ENCODE measurements at places on chromosomes 3 and 15.

GRCh38 chr3:42084586-42084985 lies 6.6 kb upstream of the TRAK1 start:
- no peak for DNase-seq

DNA sequence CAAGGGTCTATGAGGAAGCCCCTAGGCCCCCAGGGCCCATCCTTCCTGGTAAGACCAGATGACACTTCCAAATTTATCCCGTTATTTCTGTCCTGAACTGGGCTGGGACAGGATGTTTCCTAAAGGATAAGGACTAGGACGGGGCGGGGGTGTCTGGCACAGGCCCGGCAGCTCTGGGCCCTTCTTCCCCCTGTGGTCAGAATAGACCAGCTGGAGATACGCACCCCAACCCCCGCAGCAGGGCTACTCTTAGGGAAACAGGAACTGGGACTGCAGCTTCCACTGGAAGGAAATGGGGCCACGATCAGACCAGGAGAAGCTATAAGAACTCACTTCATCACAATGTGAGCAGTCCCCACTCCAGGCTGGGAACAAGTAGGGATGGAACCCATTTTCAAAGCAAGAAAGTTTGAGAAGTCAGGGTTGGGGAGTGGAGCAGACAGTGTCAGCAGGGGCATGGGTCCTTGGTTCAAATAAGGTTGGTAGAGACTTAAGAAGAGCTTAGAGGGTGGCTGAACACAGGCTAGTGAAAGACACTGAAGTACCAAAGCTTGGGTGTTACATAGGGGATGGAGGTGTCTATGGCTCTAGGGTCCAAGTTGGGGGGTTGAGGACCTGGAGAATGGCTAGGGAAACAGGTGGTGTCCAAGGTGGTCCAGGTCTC lies 1.1 kb downstream of the NCKIPSD start:
- no peak for DNase-seq

- no peak for DNase-seq
Measured at GRCh38 chr3:128782282-128783146, 56.5 kb downstream of the RAB7A start.

DNA sequence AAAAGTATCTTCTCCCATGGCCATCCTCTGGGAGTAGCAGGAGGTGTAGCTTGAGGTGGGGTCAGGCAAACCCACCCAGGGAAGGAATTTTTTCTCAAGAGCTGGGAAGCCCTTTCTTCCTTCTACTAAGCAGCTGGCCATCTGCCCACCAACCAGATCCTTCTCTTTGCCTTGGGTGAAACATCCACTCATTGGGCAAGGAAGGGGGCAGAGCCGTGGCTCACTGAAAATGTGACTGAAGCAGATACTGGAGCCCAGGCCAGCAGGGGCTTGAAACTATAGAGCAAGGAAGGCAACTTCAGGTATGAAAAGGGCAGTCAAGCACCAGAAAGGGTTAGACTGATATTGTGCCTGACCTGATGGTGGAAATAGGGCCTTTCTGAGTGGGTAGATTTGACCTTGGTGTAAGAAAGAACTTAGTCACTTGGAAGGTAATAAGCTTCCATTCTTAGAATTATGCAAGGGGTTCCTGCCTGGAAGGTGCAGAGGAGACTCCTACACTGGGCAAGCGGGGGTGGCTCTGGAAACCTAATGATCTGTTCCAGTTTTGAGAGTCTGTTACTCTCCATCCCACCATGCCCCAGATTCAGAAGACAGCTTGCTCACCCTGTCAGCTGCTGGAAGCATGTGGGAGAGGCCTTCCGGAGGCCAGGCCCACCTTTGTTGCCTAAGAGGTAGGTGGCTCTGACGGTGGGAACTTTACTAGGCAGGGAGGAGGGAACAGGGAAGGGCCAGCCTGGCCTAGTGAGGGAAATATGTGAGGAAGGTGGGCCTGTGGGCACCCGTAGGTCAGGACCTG lies 22.0 kb upstream of the PLA2G4E start:
- no peak for DNase-seq

GRCh38 chr15:60589728-60590127 lies 110.8 kb upstream of the ICE2 start:
- DNase-seq, result no peak

DNA sequence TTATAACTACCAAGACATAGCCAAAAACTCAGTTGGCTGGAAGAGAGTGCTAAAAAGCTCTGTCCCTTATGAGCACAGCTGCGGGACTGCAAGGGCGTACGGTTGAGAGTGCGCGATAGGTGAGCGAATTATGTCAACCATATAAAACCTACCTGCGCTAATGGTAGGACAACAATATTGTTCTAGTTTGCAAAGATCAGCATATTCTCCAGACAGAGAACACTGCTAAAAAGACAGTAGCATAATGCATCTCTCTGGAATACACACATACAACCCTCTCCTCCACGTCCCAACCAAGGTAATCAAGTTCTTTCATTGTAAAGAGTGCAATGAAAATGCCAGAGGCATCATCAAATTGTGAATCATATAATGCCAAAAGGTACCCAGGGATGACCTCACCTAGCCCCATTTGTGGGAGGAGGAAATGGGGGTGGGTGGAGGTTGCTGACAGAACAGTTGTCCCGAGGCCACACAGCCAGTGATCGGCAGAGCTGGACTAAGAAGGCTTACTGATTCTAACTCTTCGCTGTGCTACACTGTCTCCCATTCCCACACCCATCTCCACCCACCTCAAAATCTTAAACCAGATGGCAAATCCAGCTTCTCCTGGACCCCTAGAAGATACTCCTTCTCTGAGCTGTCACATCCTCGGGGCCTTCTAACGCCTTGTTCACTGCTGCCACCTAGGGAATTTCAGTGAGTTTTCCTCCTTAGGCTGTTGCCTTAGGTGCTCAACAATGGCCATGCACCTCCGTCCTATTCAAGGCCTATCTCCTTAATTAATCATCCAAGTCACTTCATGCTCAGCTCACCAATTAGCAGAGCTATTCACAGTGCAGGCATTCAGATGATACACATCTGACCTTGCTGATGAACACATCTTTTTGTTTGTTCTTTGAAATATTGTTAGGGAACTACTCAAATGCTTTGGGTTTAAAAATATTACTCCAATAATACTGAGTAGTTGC lies 60.7 kb downstream of the RPL22L1 start:
- no peak for DNase-seq

GRCh38 chr3:111326144-111326995 lies 215.6 kb upstream of the CD96 start:
- no peak for DNase-seq

GRCh38 chr15:64895285-64896065 lies 16.2 kb upstream of the ANKDD1A start:
- DNase-seq, result no peak

DNA sequence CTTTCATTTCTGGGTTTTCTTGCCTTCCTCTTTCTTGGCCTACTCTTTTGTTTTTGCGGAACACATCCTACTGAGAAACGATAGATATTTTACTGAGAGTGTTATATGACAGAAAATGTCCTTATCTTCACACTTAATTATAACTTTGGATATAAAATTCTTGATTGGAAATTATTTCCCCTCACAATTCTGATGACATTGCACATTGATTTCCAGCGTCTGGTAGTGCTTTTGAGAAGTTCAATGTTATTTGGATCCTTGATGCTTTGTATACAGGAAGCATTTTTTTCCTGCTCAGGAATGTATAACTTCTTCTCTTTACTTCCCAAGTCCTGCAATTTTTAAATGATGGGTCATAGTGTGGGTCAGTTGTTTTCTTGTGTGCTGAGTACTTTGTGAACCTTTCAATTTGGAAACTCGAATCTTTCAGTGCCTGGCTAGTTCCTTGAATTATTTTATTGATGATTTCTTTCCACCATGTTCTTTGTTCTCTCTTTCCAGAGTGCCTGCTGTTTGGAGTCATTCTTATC lies 183.9 kb downstream of the PDCD6IP start:
- no peak for DNase-seq

DNA sequence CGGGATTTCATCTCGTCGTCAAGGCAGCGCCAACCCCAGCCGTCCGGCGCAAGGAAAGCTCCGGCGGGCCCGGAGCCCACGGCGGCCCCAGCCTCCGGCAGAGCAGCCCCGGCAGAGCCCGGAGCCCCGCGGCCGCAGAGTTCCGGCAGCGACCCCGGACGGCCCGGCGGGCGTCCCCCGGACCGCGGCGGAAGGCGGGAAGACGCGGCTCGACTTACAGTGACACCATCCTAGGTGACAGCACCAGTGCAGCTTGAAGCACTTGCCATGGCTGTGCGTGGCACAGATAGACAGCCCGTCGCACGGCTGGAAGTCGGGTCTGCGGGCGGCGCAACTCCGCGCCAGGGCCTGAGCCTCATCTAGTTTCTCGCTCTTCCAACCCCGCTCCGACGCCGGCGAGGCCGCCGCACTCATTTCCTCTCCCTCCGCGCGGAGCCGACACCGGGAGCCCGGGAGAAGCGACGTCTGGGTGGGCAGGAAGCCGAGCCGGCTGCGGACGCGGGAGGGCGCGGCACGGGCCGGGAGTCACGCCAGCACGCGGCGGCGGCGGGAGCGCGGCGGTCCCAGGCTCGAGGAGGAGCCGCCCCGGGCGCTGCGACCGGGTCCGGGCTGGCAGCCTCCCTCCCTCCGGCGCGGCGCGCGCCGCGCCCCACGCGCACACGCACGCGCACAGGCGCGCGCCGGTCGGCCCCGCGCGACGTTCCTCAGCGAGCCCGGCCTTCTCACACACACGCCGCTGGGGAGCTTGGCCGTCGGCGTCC lies at the start of gene C3orf70:
TSS of gene C3orf70 (minus strand) at position 651 of the 761 bp plus-strand sequence. CDS start at position 414, 237 bp downstream.
- peak; percentile 53 for DNase-seq

DNA sequence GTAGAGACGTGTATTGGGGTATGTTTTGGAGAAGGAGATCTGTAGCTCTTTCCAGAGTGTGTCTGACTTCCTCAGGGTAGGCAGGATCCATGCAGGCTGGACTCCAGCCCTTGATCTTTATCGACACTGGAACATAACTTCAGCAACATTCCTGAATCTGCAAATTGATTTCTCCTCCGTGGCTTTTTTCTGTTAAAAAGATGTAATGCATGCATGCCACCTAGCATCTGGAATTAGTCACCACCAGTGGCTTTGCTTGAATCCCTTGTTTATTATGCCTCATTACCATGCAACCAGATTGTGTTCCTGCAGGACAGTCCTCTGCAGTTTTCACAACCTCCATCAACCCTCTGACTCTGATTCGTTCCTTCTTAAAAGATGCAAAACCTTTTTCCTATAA lies 86.1 kb downstream of the CCNL1 start:
- DNase-seq, result no peak

GRCh38 chr3:38314112-38314763 lies 32.1 kb downstream of the SLC22A14 start:
- no peak for DNase-seq

- DNase-seq, result peak; percentile 13
Measured at GRCh38 chr3:18389108-18389733, 35.9 kb downstream of the SATB1 start.

DNA sequence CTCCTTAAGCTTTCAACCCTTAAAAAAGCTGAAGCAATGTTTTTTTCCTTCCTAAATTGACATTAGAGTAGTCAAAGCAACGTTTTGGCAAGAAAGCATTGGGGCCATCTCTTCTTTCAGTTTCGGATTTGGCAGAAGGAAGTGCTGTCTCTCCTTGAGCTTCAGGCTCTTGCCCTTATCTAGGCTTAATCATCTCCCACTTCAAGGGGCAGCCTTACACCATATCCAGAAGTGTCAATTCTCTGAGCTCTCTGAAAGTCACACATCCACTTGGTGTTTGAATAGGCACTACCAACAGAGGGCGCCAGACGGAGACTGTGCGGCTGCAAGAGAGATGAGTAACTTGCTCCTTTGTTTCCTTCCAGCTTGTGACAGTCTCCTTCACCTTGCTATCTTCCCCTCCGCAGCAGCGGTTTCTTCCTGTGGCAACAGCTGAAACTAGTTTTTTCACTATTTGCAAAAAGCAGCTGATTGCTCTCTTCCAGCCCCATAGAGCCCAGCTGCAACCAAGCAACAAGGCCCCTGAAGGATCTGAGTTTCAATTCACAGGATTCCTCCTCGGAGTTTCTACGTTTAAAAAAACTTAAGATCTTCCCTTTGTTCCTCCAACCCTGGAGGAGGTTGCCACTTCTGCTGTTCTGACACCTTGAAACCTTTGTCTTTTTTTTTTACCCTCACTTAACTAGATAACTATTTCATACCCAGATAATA lies 147.0 kb upstream of the SLCO3A1 start:
- DNase-seq, result no peak

DNA sequence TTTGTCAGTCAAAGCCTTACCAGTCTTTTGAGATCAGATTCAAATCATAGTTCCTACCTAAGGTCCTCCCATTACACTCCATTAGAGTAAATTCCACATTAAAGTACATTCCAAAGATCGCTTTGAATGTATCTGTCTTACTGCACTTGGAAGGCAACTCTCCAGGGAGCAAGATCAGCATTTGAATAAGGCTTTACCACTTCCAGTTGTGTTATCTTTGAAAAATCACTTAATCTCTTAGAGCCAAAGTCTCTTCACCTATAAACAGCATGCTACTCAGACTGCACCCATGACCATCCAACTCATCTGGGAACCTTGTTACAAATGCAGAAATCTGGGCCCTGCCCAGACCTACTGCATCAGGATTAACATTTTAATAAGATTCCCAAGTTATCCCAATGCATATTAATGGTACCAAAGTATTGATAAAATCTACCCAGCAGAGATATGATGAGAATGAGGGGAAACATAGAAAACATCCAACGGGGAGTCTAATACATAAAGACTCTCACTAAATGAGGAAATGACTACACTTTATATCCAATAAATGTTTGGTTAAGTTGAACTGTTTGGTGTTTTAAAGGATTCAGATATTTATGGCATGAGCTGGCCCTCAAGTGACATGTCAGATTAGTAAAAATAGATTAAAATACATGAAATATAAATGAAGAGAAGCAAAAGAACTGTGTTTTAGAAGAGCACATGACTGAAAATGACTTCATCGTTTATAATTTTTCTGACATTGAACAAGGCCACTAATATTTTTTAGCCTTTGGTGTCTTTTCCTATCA lies 75.9 kb downstream of the TNIK start:
- no peak for DNase-seq

GRCh38 chr3:59605318-59605717 lies 555.5 kb upstream of the CFAP20DC start:
- DNase-seq, result no peak

- no peak for DNase-seq
Measured at GRCh38 chr15:74786551-74787165, 4.8 kb downstream of the CSK start.

GRCh38 chr15:96325541-96326327 lies 4.8 kb upstream of the NR2F2 start:
- DNase-seq, result peak; percentile 63
